Left ventricle myocardium superior (tissue), 1 donor: ENCODE measurements at places on chromosomes 13 and 19.
A peak's percentile ranks its signal among the peaks of the same experiment; 100 is the strongest.

DNA sequence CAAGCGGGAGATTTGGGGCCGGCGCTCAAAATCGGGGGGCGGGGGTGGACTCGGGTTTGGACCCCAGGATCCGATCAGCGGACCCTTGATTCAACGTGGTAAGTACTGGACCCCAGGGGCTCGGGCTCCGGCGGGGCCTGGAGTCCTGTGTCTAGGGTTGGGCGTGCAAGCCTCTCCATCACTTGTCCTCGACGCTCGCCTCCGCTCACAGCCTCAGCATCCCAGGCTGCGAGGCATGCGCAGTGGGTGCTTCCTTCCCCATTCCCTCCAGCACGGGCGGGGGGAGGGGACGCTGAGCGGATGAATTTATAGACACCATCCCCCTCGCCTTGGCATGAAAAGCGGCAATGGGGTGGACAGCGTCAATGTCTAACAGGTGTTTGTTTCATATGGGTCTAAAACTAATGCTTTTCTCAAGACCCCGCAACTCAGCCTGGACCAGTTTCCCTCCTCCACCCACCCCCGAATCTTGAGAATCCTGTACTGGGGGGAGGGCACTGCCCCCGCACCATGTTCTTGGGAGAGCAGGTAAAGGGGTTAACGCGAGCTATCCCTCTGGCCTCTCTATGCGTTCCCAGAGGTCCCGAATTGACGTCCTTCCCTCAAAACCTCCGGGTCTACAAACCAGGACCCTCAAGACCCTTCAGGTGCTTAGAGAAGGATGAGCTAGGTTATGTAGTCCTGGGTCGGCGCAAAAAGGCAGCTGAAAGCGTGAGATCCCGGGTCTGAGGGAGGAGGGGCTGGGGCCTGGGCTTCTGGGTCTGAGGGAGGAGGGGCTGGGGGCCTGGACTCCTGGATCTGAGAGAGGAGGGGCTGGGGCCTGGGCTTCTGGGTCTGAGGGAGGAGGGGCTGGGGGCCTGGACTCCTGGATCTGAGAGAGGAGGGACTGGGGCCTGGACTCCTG is 579 bp downstream of the CPT1C start:
- DNase-seq: peak; percentile 77

GRCh38 chr13:97342136-97342535 is 91.8 kb upstream of the RAP2A start:
- DNase-seq: no peak

GRCh38 chr19:3363841-3364500 is 2.4 kb upstream of the NFIC start:
- no peak for DNase-seq

GRCh38 chr13:43629691-43630480 is 156.9 kb downstream of the ENOX1 start:
- DNase-seq: no peak

DNA sequence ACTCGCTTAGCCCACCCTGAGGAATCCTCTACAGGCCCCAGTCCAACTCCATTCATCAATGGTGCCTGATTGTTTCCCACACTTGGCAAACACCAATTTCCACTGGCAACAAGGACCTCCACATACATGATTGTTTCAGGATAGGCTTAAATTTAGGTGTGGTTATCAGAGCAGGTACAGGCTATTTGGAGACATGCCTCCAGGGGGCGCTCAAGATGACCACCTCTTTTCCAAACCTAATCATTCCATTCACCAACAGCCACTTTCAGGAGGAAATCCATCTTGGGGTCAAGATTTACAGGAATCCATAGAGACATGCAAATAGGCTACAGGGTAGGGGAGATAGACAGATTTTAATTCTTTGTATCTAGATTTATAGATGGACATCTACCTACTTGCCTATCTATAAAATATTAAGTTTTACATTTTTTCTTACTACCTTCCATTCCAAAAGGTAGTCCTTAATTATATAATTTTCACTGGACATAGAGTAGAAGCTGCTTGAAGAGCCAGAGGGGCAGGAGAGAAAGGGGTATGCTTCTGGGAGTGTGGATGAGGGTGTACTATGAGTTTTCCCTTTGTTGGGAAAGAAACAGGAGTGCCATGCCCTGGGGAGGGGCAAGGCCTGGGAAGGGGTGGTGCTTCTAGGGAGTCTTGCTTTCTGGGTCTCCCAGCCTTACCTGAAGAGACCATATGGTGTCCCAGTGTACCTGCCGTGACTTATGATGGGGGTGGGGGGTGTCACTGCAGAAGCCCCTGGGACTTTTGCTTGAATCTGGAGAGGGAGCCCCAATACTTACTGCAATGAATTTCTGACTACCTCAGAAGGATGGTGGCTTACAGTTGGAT is 14.1 kb upstream of the PCDH8 start:
- DNase-seq: peak; percentile 28

DNA sequence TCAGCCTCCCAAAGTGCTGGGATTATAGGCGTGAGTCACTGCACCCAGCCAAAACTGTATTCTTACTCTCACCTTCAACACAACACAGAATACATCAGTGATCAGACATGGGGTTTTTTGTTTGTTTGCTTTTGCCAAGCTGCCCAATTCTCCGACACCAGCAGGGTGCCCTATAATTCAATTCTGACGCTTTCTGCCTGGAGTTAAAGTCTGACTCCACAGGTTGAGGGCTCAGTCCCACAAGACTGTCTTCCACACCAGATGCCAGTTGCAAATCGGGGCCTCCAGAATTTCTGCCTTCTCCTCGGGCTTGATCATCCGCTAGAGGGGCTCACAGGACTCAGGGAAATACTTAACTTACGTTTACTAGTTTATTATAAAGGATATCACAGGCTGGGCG is 22.1 kb downstream of the FBN3 start:
- no peak for DNase-seq

DNA sequence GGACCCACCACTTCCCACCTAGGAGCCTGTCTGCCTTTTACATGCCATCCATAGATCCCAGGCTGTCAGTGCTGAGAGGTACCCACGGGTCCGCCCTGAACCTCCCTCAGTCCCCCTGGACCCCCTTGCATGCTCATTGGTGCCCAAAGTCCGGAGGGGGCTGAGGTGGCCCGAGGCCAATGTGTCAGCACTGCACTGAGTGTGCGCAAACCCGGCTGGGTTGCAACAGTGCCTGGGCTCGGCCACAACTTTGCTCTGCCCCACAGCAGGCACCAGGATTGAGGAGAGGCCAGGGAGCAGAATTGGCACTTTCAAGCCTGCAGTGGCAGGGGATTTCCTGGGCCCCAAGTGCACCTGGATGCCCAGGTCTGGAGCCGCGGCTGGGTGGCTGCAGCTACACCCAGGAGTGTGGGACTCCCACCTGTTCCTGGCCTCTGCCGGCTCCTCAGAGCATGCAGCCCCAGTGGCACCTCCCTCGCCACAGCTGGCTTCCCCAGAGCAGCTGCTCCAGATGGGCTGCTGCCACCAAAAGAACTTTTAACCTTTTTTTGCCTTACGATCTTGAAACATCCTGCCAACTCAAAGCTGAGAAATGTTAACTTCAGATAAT is 837.0 kb downstream of the SLITRK6 start:
- no peak for DNase-seq
